ENCODE measurements at places on chromosomes 7 and 10.

- no peaks in the 10 kb centered on the region for H3K4me1 ChIP-seq
- DNase-seq, result no peak
- H3K27me3 ChIP-seq, result no peaks in the 10 kb centered on the region
- no peaks in the 10 kb centered on the region for H3K36me3 ChIP-seq
Measured at GRCh38 chr10:19848226-19848985, 32.2 kb downstream of the PLXDC2 start.

DNA sequence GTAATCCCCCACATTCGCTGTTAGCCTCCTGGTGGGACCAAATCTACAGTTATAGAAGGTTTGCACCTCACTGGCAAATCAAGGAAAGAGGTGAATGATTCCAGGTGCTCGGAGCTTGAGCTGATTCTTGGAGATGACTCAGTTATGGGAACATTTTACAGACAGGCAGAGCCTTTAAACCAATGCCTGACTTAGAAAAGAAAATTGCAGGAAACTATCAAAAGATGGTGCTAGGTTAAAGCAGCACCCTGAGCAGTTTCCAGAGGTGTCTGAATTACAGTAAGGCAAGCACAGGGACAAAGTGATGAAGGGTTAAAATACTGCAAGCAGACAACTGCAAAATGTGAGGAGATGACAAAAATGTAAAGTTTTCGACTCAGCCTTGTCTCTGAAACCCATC lies 2.9 kb downstream of the LRRTM3 start:
- H3K27ac ChIP-seq, result no peak overlapping the region
- peaks cover 5% of the 10 kb centered on the region for H3K4me1 ChIP-seq
- no peak for DNase-seq

GRCh38 chr7:277228-277627 lies 12.7 kb upstream of the FOXL3 start:
- no peak overlapping the region for H3K27ac ChIP-seq
- no peaks in the 10 kb centered on the region for H3K4me1 ChIP-seq
- H3K27me3 ChIP-seq, result no peaks in the 10 kb centered on the region
- H3K4me3 ChIP-seq, result no peak overlapping the region

- H3K4me1 ChIP-seq, result no peaks in the 10 kb centered on the region
- H3K36me3 ChIP-seq, result no peaks in the 10 kb centered on the region
- H3K27me3 ChIP-seq, result no peaks in the 10 kb centered on the region
Measured at GRCh38 chr7:138776166-138776833, 21.5 kb upstream of the TMEM213 start.

- no peak for DNase-seq
- H3K27ac ChIP-seq, result no peak overlapping the region
- H3K4me3 ChIP-seq, result no peak overlapping the region
- no peaks in the 10 kb centered on the region for H3K36me3 ChIP-seq
Measured at GRCh38 chr7:78777829-78778228, 675.6 kb downstream of the MAGI2 start.

DNA sequence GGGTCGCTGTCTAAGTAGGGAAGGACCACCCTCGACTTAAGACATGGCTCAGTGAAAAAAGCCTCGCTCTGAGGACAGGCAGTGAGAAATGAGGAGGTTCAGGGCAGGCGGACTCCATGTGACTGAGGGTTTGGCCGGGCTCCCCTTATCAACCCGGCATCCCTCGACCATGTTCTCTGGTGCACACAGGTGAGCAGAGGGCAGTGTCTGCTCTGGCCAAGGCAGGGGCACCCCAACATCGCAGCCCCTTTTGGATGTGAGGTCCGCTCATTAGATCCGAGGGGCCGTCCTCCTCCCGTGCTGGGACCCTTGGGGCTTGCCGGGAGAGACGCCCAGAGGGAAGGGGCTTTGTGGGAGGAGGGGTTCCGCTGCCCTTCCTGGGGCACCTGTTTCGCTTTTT lies 475.1 kb downstream of the DNAJB6 start:
- DNase-seq, result no peak
- no peaks in the 10 kb centered on the region for H3K4me1 ChIP-seq
- H3K4me3 ChIP-seq, result no peak overlapping the region
- H3K36me3 ChIP-seq, result no peaks in the 10 kb centered on the region

DNA sequence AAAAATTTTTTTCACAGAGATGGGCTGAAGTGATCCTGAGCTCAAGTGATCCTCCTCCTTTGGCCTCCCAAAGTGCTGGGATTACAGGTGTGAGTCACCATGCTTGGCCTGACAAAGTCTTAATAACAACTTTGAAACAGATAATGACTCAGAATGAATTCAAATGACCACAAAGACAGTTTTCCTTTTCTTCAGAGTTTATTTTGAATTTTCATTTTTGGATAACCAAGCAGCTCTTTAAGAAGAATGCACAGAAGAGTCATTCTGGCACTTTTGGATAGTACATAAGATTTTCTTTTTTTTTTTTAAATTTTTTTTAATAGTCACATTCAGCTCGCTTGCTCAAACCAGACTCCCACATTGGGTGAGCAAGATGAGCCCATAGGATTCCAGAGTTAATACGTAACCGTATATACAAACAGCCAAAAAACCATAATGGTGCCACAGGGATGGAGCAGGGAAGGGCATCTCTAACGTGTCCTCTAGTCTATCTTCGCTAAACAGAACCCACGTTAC lies 43.0 kb upstream of the NMT2 start:
- DNase-seq, result no peak
- H3K27ac ChIP-seq, result no peak overlapping the region
- H3K4me3 ChIP-seq, result no peak overlapping the region

- no peak for DNase-seq
- H3K27ac ChIP-seq, result no peak overlapping the region
- no peaks in the 10 kb centered on the region for H3K4me1 ChIP-seq
- H3K27me3 ChIP-seq, result no peaks in the 10 kb centered on the region
- H3K4me3 ChIP-seq, result no peak overlapping the region
Measured at GRCh38 chr10:34235164-34235832, 579.8 kb downstream of the PARD3 start.

- no peak overlapping the region for H3K27ac ChIP-seq
- H3K4me3 ChIP-seq, result no peak overlapping the region
- peaks cover 3% of the 10 kb centered on the region for H3K27me3 ChIP-seq
- H3K36me3 ChIP-seq, result no peaks in the 10 kb centered on the region
- H3K4me1 ChIP-seq, result no peaks in the 10 kb centered on the region
Measured at GRCh38 chr7:76294344-76295024, 8.0 kb upstream of the HSPB1 start.

DNA sequence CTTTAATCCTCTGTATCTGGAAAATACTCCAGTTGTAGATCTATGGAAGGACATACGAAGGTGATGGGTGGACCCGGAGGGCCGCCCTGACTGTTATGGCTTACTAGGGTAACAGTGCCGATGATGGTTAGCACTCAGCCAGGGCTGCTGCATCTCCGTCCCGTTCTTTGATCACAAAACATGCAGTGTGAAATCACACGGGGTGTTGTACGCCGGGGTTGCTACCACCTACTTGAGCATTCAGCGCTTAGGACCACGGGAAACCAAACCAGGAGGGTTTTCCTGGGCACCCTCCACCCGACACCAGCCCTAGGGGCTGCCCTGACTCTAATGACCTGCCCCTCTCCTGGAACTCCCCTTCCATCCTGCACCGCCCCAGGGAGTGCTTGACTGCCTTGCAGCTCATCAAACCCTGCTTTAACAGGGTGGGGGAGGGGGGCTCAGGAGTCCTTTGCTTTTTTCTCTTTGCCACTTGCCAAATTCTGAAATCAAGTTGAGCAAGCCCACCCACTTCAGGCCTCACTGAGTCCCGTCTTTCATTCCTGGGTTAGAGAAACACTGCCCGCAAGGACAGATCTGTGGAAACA lies 20.4 kb downstream of the ZNF775 start:
- no peaks in the 10 kb centered on the region for H3K36me3 ChIP-seq
- H3K4me3 ChIP-seq, result no peak overlapping the region
- peaks cover 14% of the 10 kb centered on the region for H3K4me1 ChIP-seq
- no peak for DNase-seq
- H3K27me3 ChIP-seq, result no peaks in the 10 kb centered on the region

GRCh38 chr7:116776610-116777289 lies 85.6 kb upstream of the CAPZA2 start:
- H3K36me3 ChIP-seq, result no peaks in the 10 kb centered on the region
- no peak for DNase-seq
- H3K27ac ChIP-seq, result no peak overlapping the region

- DNase-seq, result no peak
- no peaks in the 10 kb centered on the region for H3K4me1 ChIP-seq
- no peaks in the 10 kb centered on the region for H3K36me3 ChIP-seq
- H3K4me3 ChIP-seq, result no peak overlapping the region
- H3K27ac ChIP-seq, result no peak overlapping the region
Measured at GRCh38 chr10:117936141-117936540, 110.6 kb downstream of the RAB11FIP2 start.

GRCh38 chr7:150382844-150383225 lies 3.7 kb downstream of the ZNF775 start:
- DNase-seq, result no peak
- H3K36me3 ChIP-seq, result no peaks in the 10 kb centered on the region
- H3K27me3 ChIP-seq, result no peaks in the 10 kb centered on the region
- H3K4me1 ChIP-seq, result peaks cover 15% of the 10 kb centered on the region
- H3K4me3 ChIP-seq, result no peak overlapping the region

DNA sequence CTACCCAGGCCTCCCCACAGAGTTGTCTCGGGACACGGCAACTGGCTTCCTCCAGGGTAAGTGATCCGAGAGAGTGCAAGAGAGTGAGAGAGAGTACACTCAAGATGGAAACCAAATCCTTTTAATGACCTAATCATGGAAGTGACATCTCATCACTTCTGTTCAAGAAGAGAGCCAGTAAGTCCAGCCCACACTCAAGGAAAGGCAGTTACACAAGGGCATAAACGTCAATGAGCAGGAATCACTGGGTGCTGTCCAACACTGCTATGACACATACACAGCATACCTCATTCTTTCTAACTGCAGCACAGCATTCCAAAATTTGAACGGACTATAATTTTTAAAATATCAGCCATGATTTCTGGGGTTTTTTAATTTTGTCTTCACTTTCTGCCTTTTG lies 29.3 kb upstream of the OSBPL3 start:
- no peak for DNase-seq
- H3K27me3 ChIP-seq, result no peaks in the 10 kb centered on the region
- no peak overlapping the region for H3K4me3 ChIP-seq
- no peaks in the 10 kb centered on the region for H3K4me1 ChIP-seq
- no peak overlapping the region for H3K27ac ChIP-seq

GRCh38 chr7:132065989-132066603 lies 509.7 kb upstream of the PODXL start:
- H3K27me3 ChIP-seq, result no peaks in the 10 kb centered on the region
- no peak for DNase-seq
- no peaks in the 10 kb centered on the region for H3K36me3 ChIP-seq
- no peak overlapping the region for H3K4me3 ChIP-seq
